NCI-H1694 (cell line): ENCODE measurements at places on chromosomes 11 and 22.

GRCh38 chr22:42360348-42360747, 71.9 kb downstream of the NFAM1 start:
- no peak for DNase-seq

DNA sequence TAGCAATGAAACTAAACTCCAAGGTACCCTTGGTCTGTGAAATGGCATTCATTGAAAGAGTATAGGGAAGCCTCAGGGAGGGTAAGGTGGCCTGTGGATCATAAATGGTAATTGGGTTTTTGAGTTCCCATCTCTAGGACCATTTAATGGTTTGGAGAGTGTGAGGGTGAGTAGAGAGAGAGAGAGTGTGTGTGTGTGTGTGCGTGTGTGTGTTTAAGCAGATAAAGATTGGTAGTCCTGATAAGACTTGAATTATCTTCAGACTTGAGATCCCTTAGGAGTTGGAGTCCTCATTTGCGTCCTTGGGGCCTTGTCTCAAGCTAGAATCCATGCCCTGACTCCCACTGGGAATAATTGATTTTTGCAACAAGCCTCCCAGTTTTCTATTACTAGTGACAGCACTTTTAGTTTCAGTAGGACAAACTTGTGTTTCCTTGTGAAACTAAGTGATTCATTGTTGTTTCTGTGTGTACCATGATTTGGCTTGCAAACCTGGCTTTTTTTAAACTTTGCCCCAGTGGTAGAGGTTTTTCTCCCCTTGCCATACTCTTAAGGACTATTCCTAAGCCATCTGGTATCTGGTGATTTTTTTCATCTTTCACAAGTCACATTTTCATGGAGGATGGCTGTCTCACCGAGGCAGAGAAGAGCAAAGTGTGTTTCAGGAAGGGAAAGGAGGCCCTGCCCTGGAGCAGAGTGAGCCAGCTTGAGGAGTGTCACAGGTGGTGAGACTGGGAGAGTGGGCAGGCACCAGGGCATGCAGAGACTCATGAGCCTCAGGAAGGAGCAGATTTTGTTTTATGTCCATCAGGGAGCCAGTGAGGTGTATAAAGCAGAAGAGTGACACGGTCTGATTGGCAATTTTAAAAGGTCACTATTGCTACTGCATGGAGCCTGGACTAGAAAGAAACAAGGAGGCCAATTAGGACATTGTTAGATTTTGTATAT, 26.7 kb downstream of the ALKBH3 start:
- DNase-seq, result no peak

DNA sequence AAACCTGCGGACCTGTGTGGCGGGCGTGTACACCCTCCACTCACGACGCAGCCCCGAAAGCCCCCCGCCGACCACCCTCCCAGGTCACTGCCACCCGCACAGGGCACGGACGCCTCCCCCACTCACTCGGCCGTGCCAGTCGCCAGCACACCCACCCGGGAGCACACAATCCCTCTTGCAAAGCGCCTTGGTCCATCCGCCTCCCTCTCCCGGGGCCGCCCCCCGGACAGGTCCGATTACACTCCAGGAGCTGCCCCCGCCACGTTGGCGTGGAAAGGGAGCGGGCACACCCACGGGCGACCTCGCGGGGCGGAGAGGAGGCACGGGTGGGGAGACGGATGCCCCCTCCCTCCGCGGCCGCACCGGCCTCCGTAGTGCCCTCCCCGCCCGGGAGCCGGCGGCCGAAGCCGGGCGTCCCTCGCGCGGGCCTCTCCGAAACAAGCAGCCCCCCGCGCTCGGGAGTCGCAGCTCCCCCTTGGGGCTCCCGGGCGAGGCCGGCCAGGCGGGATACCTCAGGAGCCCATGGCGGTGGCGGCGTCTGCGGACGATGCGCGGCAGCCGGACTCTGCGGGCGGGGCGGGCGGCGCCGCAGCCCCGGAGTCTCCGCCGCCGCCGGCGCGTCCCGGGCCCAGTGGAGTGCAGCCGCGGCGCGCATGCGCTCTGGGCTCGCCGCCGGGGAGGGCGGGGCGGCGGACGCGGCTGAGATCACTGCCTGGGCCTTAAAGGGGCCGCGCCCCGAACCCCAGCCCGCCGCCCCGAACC, at the start of gene TMEM184B:
Gene TMEM184B, minus strand, starts transcription at position 638 of the 762 bp plus-strand sequence. CDS start 25,049 bp downstream, outside the sequence.
- no peak for DNase-seq

GRCh38 chr11:96763244-96763643, 373.4 kb downstream of the JRKL start:
- DNase-seq, result no peak

DNA sequence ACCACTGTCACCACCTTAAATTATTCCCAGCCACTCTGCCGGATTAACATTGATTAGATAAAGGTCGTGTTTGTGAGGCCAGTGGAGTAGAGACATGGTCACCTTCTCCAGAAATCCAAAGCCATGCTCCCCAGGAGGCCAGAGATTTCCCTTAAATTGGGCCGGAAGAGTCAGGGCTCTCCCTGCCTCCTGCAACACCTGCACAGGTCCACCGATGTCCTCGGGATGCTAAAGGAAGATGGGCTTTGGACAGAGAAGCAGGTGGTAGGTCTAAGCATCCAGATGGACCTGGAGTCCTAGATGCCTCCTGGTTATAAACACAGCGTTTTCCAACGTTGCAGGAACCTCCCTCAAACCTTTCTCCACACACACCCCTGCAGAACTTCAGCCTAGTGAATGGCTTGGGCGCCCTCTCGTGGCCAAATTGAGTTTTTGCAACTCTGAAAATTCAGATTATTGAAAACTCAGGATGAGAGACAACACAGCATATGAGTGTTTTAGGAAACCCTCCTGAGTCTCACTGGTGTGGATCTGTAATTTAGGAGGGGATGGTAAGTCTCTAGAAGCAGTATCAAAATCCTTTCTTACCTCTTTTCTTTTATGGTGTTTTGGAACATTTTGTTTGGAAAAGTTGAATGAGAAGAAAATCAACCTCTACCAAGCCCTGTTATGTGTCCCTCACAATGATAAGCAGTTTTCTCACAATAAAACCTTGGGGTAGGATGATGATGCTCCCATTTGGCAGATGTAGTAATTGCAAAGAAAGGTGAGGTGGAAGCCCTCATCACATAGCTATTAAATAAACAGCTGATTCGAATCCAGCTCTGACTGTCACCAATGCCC, 109.6 kb downstream of the RRAS2 start:
- DNase-seq, result peak; percentile 49
